ENCODE measurements at places on chromosomes 3 and 15.

DNA sequence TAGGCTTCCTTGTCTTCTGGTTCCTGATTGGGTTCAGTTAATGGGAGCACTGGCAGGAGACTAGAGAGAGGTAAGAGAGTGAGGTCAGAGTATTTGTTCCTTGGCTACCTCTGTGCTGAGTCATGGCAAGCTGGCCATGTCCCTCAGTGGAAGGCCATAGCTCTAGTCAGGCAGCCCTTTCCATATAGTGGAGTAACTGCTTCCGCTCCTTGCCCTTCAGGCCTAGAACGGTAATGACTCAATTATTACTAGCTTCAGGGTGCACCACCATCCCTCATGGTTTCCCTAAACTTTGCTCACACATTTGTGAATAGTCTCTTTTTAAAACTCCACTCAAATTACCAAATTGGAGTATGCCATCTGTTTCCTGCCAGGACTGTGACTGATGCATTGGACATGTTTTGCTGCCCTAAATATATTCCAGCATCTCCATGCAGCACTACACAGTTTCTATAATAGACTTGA lies 10.5 kb upstream of the ANO10 start:
- no peak for DNase-seq

- DNase-seq, result no peak
Measured at GRCh38 chr15:56950979-56951378, 32.5 kb downstream of the TCF12 start.

DNA sequence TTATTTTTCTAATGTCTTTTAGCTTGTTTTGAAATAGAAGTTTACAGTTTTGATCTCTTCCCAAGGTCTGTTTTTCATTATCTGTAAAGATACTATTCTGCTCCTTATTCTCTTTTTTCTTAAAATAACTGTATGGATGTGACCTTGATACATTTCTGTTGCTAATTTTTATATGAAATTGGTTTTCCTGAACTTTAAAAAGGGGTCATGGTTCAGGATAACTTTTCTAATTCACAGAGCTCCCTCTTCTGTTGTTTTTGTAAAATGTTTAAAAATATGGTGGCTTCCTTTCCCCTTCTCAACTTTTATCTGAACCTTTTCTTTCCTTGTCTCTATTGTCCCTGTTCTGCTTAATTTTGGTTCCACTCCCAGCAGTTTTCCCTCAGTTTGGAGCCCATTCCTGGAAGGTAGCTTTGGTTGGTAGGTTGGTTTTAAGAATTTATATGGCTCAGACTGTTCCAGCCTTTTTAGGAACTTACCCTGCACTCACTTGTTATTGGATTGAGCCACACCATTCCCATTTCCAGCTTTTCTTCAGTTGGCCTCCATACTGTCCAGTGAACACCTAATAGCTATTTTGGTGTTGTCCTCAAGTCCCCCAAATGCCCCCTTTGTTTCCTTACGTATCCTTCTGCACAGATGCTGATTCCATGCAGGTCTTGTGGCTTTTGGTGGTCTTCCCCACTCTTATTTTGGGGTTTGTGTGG lies 70.3 kb downstream of the SLMAP start:
- no peak for DNase-seq

- DNase-seq, result no peak
Measured at GRCh38 chr3:40143283-40144090, 166.0 kb upstream of the EIF1B start.

DNA sequence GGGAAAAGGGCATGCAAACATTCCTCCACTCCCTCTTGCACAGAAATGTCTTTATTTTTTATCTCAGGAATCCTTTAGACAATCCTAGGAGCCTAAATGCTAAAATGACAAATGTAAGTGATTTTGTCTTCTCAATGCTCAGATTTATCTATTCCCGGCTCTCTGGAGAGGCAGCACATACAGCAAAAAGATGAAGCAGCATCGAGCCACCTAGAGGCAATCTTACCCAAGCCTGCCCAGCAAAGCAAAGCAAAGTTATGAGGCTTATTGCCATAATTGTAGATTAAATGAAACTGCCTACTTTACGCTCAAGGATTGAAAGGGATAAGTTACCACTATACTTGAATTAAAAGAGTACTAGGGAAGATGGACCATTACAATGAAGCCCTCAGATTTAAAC lies 750.4 kb upstream of the NR2F2 start:
- DNase-seq, result no peak

- no peak for DNase-seq
Measured at GRCh38 chr3:157417247-157417646, 19.4 kb upstream of the PTX3 start.

- no peak for DNase-seq
Measured at GRCh38 chr3:47374587-47374986, 6.2 kb upstream of the PTPN23 start.

DNA sequence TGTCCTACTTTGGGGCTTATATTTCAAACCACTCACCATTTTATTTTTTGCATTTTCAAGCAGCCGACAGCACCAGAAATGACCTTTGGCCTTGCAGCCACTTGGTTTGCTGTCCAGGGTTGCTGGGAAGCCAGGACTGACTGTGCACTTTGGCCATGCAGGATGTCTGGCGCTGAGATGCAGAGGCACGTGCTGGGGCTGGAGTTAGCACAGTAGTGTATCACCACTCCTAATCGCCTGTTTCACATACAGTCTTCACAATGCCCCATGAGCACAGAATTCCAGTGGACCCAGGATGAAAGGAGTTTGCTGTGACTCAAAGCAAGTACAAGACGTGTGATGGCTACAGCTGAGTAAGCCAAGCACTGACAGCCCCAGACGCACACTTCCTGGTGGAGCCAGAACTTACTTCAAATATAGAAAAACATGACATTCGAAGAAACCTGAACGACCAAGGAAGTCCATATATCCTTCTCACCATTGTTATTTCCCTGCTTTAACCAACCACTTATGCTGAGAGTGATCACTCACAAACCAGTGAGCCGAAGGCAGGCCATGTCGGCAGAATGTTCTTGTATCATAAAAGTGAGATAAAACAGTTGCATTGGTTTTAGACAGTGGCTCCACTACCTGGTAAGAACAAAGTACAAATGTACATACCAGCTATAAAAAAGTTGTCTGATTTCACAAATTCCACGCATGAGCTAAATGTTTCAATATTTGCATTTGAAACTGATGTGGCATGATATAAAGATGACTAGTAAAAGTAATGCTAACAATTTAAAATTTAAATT lies 16.0 kb downstream of the OCA2 start:
- DNase-seq, result no peak

GRCh38 chr3:100079328-100079727 lies 35.0 kb downstream of the FILIP1L start:
- DNase-seq, result no peak

DNA sequence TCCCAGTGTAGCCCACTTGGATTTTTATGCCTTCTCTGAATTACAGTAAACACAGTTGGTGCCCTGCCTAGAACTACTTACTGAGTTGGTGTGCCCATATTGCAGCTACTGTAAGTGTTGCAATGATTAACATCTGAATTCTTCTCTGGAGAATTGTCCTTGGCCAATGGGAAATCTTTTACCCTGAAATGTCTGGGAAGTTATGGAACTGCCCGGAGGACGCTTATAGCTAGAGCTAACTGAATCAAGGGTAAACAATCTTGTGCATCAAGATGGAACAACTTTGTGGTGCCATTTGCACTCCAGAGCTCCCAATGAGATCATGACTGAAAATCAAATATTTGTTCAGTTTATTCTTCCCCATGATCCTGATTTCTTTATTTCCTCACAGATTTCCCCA lies 246.7 kb upstream of the CBLB start:
- no peak for DNase-seq

DNA sequence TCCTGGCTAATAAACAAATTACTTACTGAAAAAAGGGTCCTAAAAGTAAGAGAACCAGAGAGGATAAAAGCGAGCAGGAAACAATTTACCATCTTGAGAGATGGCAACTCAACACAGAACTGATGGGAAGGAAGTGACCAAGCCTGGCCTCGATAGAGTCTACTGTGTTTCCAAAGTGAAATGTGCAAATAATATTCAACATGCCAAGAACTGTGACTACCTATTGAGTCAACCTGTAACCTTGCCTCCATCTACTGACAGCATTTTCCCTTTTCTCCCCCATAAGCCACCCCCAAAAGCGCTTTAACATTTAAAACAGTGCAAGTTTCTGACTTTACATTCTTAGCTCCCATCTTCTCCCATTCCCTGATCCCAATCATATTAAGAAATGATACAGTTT lies 75.4 kb upstream of the PSMD6 start:
- no peak for DNase-seq

DNA sequence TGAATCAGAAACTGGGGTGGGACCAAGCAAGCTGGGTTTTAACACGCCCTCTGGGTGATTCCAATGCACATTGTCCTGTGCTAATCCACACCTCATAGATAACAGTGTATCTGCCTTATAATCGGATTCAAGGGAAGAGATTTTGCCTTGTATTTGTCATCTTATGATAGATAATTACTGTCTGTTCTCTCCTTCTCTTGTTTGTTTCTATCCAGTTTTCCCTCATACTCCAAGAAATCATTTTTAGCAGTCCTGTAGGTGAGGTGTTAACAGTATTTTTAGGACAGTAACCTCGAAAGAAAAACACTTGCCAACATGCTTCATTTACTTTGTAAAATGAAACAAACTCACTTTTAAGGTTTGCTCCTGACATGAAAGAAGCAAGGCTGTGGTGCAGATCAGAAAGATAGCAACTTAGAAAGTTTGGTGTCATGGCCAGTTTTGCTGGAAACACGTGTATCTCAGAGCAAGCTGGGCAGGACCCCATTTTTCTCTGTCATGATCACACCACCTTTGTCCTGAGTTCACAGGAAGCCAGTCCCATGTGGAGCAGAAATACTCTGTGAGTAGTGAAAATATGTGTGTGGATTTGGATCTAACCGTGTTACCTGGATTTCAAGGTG lies 72.6 kb downstream of the TRAK1 start:
- DNase-seq, result no peak

- DNase-seq, result no peak
Measured at GRCh38 chr15:40243126-40243810, 4.4 kb downstream of the PAK6 start.

DNA sequence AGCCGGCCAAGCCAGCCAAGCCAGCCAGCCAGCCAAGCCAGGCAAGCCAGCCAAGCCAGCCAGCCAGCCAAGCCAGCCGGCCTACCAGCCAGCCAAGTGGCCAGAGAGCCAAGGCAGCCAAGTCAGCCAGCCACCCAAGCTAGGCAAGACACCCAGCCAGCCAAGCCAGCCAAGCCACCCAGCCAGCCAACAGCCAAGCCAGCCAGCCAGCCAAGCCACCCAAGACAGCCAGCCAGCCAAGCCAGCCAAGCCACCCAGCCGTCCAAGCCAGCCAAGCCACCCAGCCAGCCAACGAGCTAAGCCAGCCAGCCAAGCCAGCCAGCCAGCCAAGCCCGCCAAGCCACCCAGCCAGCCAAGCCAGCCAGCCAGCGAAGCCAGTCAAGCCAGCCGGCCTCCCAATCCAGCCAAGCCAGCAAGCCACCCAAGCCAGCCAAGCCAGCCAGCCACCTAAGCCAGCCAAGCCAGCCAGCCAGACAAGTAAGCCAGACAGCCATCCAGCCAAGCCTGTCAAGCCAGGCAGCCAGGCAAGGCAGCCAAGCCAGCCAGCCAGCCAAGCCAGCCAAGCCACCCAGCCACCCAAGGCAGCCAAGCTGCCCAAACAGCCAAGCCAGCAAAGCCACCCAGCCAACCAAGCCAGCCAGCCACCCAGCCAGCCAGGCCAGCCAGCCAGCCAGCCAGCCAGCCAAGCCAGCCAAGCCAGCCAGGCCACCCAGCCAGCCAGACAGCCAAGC lies 200.5 kb downstream of the GOLGA6L6 start:
- no peak for DNase-seq

DNA sequence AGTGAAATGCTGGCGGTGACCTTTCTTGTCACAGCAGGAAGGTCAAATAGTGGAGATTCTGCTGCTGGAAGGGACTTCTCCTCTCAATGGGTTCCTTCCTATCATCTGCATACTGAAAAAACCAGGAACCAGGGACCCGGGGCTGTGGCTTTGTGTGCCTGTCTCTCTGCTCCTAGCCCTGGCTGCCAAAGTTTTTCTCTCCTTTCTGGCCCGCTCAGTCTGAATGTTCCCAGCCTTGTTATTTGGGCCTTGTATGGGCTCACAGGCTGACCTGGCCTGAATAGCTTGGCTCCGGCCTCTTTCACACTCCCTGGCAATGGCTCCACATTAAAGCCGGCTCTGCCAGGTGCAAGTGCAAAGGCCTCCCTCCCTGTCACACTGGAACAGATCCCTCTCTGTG lies 94.7 kb downstream of the LRIG1 start:
- DNase-seq, result no peak

GRCh38 chr3:46447228-46447985 lies 17.3 kb downstream of the LTF start:
- no peak for DNase-seq

- no peak for DNase-seq
Measured at GRCh38 chr3:171186817-171187500, 160.4 kb upstream of the SLC2A2 start.

GRCh38 chr15:81293728-81294515 lies 30.0 kb downstream of the STARD5 start:
- no peak for DNase-seq

DNA sequence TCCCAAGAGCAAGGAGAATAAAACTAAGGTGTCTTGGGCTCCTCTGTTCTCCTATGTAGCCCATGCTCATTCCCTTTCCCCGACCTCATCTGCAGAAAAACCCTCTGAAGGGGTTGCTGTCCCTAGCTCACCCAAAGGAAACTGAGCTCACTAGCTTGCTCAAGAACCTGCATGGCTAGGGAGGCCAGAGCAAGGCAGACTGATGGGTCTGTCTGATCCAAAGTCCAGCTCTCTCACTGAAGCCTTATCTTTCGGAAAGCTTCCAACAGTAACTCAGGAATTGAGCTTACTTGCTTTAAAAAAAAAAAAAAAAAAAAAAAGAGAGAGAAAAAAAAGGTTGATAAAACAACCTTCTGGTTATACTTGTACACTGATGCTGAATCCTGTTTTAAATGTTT lies 141.4 kb upstream of the TOPAZ1 start:
- no peak for DNase-seq

- peak; percentile 29 for DNase-seq
Measured at GRCh38 chr3:69085833-69086722, 1.3 kb downstream of the ARL6IP5 start.

- DNase-seq, result no peak
Measured at GRCh38 chr3:177899275-177900067, 636.8 kb upstream of the KCNMB2 start.

- no peak for DNase-seq
Measured at GRCh38 chr3:194884649-194885315, 199.1 kb downstream of the FAM43A start.

DNA sequence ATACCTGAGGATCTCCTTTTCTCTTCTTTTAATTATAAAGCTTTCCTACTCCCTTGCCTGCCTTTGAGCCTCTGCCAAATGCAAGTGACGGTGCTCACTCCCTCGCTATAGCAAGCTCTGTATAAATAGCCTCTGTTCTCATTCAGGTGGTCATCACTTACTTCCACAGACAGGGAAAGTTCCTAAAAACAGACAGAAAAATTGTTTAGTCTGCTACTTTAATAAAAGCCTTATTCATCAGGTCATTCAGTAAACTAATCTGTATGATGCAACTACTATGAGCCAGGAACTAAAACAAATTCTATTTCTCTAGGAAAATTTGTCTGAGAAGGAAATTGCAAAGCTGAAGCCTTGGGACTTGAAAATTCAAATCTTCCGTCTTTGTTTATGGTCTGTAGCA lies 10.2 kb upstream of the DLG1 start:
- no peak for DNase-seq

- DNase-seq, result no peak
Measured at GRCh38 chr3:13793451-13793850, 86.4 kb downstream of the WNT7A start.

Data from renal pelvis (tissue), 12 donors.